Hematopoietic multipotent progenitor cell treated with erythropoietin and hydrocortisone succinate and interleukin-3 and kit ligand, for 4 days (in vitro differentiated cells): ENCODE measurements at places on chromosomes 1 and 21.

- no peak for DNase-seq
These were observed 46.6 kb downstream of the SLC30A7 start for GRCh38 chr1:100942304-100943046.

DNA sequence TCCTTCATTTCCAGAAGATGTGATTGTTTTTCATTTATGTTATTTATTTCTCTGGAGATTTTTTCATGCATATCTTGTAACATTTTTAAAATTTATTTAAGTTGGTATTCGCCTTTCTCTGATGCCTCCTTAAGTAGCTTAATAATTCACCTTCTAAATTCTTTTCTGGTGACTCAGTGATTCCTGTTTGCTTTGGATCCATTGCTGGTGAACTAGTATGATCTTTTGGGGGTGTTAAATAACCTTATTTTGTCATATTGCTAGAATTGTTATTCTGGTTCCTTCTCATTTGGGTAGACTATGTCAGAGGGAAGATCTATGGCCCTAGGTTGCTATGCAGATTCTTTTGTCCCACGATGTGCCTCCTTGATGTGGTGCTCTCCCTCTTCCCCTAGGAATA lies 1347.2 kb upstream of the B3GALT2 start:
- no peak for DNase-seq

DNA sequence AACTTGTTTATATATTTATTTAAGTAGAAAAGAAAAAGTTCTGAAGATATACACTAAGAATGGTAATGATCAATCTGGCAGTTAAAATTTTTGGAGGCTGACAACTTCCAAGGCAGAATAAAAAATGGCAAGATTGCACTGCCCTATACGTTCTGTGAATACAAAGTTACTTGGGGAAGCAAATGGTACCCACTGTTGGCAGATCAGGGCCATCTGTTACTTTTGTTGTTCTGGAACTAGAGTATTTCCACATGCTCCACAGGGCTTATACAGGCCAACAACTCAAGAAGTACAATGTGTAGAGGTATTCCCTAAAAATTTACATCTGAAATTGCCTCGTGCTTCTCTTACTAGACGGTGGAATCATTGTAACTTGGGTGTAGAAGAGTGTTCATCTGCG lies 53.2 kb downstream of the AHCTF1 start:
- DNase-seq: no peak

GRCh38 chr1:7171574-7171973 lies 386.3 kb downstream of the CAMTA1 start:
- DNase-seq: no peak

GRCh38 chr21:33664135-33664534 lies 21.8 kb downstream of the ITSN1 start:
- DNase-seq: no peak

- DNase-seq: no peak
These were observed 115.9 kb downstream of the LRRC53 start for GRCh38 chr1:74396462-74396861.

DNA sequence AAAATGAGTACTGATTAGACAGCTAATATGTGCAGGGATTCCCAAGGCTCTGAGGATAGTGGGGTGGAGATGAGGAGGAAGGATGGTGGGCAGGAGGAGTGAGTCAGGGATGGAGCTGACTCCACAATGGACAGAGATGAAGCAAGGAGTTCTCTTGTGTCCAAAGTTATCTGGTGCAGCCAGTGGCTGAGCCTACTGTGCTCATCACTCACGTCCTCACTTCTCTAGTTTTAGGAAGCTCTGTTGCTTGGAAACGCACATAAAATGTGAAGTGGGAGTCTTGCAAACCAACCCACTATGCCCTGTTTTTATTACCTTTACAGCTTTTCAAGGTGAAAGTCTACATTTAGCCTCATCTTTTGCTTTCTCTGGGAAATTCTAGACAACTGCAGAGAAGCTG lies 36.5 kb upstream of the SAMD13 start:
- no peak for DNase-seq

- peak; percentile 61 for DNase-seq
These were observed 10.5 kb downstream of the KIAA1614 start for GRCh38 chr1:180923021-180923841.

GRCh38 chr1:26496861-26497260 lies 24.6 kb downstream of the HMGN2 start:
- no peak for DNase-seq

- DNase-seq: peak; percentile 52
These were observed 86.9 kb downstream of the MPZL1 start for GRCh38 chr1:167808690-167809089.
